ENCODE measurements at places on chromosomes 11 and 22. TPM values are rescaled to one million over a fixed set of nuclear protein-coding genes. Genes with fewer than 3 reads are reported as not detected.

- DNase-seq, result no peak
Measured at GRCh38 chr11:78072455-78072854, 7.2 kb downstream of the NDUFC2 start.

GRCh38 chr22:26484360-26484706, 656 bp downstream of the SRRD start:
- no peak for DNase-seq

GRCh38 chr11:27253224-27253623, 109.8 kb downstream of the CCDC34 start:
- no peak for DNase-seq

DNA sequence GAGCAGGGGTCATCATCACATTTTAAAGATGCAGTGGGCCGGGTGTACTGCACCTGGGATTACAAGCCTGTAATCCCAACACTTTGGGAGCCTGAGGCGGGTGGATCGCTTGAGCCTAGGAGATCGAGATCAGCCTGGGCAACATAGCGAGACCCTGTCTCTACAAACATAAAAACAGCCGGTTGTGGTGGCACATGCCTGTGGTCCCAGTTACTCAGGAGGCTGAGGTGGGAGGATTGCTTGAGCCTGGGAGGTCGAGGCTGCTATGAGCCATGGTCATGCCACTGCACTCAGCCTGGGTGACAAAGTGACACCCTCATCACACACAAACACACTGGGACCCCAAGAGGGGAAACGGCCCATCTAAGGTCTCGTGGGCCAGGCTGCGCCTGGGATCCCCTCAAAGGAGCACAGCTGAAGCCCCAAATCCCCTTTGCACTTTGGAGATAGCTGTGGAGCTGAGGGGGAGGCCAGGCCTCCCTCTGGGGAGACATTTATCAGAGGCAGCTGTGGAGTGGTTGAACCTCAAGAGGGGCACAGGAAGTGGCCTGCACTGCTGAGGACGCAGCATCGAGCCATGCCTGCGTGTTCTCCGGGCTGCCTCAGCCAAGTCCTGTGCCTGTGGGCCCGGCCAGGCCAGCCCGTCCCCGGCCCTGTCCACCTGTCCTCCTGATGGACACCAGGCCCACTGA, 27.5 kb downstream of the OSBPL5 start:
- no peak for DNase-seq

DNA sequence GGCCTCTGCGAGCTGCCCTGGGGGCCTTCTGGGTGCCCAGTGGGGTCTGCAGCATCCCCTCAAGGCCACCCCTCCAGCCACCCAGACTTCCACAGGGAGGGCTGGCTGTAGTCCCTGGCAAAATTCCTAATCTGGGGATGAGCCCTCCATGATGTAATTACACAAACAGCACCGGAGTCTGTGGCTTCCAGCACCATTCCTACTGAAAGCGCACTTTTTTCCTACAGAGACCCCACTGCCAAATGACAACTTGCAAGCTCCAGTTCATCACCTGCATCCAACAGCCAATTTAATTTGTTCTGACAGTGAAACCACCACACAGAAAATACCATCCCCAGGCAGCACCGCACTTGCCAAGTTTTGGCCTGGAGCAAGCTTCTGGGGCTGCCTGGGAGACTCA, 70.4 kb downstream of the TRMU start:
- DNase-seq, result no peak

GRCh38 chr11:83713708-83714107, 427.5 kb upstream of the CCDC90B start:
- DNase-seq, result no peak

DNA sequence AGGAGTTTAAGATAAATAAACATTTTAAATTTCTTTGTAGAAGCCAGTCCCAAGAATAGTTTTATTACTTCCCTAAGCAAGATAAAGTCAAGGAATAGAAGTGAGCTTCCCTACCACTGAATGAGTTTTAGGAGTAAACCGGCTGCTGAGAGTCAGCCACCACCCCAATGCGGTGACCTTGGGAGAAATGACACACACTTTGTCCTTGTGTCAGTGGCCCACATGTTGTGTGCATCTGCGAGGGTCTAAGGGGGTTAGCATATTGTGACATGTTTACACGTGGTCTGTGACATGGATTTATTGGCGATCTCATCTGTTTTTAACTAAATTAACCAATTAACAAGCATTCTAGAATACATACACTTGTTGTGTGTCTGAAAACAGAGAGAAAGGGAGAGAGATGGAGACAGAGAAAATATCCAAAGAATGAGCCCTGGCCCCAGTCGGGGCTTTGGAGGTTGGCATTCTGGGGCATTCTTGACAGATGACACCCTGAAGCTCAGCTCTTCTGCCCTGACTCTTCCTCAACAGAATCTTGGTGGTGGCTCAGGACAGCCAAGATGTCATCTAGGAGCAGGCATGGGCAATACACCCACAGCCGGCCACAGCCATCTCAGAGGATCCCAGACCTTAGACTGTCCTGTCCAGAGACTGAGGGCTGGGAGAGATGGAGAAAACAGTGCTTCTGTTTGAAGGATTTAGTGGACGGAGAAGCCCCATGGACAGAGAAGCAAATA, 29.7 kb upstream of the TMPRSS4 start:
- no peak for DNase-seq

- DNase-seq, result no peak
Measured at GRCh38 chr11:63907063-63907462, 9.9 kb downstream of the RCOR2 start.

- no peak for DNase-seq
Measured at GRCh38 chr22:17741866-17742526, 32.3 kb downstream of the BID start.

DNA sequence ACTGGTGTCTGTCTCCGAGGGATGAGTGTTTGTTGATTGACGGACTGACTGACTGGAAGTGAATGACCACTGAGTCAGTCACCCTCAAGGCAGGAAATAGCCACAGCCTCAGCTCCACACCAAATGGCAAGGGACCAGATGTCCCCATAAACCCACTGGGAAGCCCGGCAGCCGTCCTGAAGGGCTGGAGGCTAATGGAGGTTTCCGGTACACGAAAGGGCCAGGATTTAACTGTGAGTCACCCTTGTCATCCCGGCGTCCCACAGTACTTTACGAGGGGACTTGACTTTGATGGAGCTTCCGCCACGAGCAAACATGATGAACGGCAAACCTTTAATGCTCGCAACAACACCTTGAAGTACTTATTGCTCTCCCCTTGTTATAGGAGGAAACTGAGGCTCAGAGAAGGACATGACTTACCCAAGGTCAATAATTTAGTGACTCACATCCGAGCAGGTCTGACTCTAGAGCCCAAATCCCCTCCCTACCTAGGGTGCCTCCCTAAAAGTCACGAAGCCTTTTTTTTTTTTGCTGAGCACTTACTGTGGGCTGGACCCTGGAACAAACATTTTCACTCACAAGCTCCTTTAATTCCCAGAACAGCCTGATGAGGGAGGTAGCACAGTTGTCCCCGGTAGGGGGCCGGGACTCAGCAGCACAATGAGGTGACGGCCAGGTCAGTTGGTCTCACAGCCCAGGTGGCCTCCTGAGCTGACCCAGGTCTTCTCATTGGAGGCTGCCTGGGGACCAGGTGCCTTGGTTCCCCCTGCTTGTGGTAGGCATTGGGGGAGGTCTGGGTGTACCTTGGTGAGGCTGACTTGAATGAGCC, 25.2 kb upstream of the GCAT start:
- no peak for DNase-seq

DNA sequence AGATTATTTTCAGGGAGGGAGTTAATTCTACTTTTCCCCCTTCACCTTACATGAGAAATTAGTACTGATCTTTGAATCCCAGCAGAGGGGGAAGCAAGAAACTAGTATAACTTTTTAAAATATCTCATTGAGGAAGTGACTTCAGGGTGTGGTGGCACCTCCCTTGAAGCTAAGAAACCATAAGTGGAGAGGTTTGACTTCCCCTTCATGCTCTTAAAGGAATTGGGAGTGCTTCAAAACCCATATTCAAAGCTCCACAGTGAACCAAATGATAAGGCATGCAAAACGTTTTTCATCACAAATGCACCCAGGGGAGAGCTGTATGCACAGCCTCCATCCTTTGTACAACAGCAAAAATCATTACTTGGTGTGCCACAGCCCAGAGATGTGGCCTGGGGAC, 540 bp downstream of the MS4A14 start:
- DNase-seq, result no peak

DNA sequence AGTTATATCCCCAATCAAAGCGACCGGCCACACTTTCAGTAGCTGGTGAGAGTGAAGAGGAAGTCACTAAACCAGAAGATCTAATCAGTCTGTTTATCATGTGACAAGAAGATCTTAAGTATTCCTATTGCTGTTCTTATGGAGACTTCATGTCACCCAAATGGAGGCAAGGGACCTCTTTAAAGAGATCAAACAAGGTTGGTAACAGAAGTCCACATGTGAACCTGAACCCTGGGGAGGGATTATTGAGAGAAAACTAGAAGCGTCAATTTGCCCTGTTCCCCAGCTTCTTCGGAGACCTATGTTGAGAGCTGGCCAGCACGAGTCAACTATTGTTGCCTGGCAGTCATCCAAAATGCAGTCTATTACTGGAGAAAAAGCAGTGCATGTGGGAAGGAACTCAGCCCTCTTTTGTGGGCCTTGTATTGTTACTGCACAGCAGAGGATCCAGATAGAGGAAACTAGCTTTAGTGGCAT, 76.9 kb upstream of the CTSC start:
- peak; percentile 82 for DNase-seq

GRCh38 chr22:31789803-31790202, 36.0 kb downstream of the DEPDC5 start:
- DNase-seq, result peak; percentile 0

DNA sequence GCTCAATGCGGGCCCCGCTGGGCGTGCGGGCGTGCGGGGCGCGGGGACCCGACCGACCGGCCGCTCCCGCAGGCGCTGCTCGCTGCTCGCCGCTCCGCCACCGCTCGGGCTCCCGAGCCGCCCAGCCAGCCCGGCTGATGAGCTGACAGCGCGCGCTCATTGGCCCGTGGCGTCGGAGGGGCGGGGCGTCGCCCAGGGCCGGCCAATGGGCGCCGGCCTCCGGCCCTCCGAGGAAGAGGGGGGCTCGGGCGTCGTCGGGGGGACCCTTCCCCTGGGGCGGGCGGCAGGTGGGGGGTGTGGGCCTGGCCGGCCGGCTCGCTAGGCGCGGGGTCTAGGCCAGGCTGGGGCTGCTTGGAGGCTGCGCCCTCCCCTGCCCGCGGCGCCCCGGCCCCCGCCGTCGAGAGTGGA, at the start of gene SCUBE1:
TSS of gene SCUBE1 (minus strand) at position 111 of the 408 bp plus-strand sequence. CDS start 111 bp downstream, outside the sequence.
- DNase-seq, result no peak

DNA sequence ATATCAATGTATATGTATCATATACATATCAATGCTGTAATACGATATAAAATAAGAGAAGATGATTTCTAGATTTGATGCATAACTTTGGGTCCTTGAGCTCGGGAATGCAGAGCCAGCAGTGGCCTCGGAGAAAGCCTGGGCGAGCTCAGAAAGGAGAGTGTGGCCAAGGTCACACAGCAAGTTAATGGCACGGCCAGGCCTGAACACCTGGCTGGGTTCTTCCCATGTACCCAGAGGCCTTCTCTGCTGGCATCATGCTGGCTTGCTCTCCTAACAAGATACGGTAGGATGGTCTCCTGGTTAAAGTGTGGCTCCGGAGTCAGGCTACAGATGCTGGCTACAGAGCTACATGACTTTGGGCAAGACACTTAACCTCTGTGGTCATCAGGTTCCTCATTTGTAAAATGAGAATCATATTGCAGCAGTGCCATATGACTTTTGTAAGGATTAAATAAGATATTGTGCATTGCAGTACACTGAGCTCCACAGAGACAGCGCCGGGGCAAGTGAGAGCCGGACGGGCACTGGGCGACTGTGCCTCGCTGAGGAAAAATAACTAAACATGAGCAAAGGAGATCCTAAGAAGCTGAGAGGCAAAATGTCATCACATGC, 29.9 kb downstream of the TPST2 start:
- no peak for DNase-seq

GRCh38 chr22:36606114-36606513, 77.1 kb upstream of the EIF3D start:
- no peak for DNase-seq

DNA sequence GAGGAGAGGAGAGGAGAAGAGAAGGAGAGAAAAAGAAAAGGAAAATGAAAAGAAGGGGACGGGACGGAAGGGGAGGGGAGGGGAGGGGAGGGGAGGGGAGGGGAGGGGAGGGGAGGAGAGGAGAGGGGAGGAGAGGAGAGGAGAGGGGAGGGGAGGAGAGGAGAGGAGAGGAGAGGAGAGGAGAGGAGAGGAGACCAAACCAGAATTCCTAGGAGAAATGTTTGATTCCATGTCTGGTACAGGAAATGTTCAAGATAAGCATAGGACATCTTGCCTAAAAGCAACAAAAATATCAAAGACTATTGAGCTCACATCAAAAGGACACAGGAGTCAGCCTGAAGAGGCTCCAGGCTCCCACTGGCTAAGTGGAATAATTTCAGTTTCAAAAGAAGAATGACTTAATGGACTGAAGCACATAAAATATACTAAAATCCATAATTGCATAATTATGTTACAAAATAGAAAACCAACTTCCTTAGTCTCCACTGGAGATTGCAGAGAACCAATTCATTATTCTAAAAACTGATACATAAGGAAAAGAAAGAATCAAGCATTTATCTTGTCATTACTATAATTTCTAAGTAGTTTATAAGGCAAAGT, 101.1 kb upstream of the APOA1 start:
- no peak for DNase-seq

- DNase-seq, result no peak
Measured at GRCh38 chr11:20258376-20258895, 98.2 kb upstream of the DBX1 start.

DNA sequence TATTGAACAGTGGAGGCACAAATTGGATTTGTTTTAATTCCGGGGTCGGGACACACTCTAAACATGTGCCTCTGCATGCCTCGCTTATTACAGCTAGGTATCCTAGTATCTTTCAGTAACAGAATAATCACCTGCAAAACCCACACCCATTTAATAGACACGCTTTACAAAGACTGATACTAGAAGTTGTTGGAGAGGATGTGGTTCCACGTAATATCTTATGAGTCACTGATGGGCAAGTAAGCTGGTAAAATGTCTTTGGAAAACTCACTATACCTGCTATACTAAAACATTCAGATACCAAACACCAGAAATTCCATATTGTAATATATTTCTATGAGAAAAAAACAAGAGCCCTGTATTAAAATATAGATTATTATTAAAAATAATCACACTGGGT, 84.0 kb downstream of the GGTLC2 start:
- DNase-seq, result no peak

DNA sequence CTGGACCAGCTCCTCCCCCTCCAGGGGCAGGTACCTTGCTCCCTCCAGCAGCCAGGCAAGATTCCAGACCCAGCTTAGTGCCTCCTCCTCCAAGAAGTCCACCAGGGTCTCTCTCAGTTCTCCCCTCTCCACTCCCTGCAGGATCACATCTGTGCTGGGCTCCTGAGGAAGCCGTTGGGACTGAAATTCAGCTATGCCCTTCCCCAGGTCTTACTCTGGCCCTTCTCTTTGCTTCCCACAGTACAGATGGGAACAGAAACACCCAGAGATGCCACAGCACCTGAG, 14.6 kb downstream of the WNT7B start:
- no peak for DNase-seq

Gene FIBIN
- 22.6 TPM for total RNA-seq

Gene MS4A6A
- not detected for total RNA-seq

Gene AMOTL1
- total RNA-seq, result 64.7 TPM

Gene MMP12
- not detected for total RNA-seq

Gene OR52D1
- total RNA-seq, result not detected

Gene OR56A5
- not detected for total RNA-seq

Gene PHLDA2
- total RNA-seq, result 1.2 TPM

Gene POTEH
- not detected for total RNA-seq

Gene TYR
- total RNA-seq, result not detected

Gene MPPED2
- total RNA-seq, result not detected

Gene KAT5
- 59.1 TPM for total RNA-seq

Gene OR8K3
- not detected for total RNA-seq

Gene OR51B4
- not detected for total RNA-seq

Gene GTSE1
- total RNA-seq, result 13.4 TPM

Gene LMNTD2
- total RNA-seq, result not detected

Gene SDHD
- 110 TPM for total RNA-seq
